ENCODE measurements at places on chromosomes 13 and 19.

GRCh38 chr13:66040506-66040905 is 1189.6 kb downstream of the PCDH9 start:
- DNase-seq, result no peak

GRCh38 chr13:103794526-103794925 is 728.3 kb upstream of the SLC10A2 start:
- DNase-seq, result no peak

DNA sequence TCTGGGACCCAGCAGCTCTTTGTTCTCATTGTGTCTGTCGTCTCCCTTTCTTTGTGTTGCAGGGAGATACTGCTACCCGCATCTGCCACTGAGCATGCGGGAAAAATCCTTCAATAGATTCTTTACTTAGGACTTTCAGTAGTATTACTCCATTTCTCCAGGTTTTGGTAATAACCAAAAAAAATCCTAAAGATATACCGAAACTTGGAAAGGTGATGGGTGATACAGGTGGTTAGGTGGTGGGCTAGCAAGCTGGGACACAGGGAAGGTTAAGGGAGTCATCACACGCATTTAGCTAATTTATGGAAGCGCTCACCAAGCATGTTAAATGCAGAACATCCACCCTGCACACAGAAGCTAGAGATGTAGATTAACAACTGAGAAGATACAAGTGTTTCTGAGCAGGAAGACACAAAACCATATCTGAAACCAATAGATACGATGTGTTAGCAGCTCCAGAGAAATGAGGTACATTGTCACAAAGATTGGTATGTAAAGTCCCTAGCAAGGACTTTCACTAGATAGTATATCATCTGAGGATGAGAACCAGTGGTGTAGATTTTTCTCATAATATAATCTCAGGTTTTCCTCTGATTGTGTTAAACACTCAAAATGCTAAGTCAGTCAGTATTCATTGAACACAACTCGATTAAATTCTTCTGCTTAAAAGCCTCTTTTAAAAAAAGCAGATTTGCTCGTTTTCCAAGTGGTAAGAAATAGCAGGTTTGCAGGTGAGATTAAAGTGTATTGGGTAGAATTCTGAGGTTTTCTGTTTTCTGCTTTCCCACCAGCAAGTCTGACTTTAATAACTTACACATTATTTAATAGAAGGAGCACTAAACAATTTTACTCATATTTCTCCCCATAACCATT is 1.2 kb upstream of the SLAIN1 start:
- DNase-seq, result peak; percentile 37

GRCh38 chr19:19485161-19485997 is 30.0 kb downstream of the TSSK6 start:
- no peak for DNase-seq

- DNase-seq, result no peak
Measured at GRCh38 chr19:42245231-42245630, 2.8 kb upstream of the GSK3A start.

- DNase-seq, result no peak
Measured at GRCh38 chr13:20939662-20940061, 37.1 kb upstream of the XPO4 start.

DNA sequence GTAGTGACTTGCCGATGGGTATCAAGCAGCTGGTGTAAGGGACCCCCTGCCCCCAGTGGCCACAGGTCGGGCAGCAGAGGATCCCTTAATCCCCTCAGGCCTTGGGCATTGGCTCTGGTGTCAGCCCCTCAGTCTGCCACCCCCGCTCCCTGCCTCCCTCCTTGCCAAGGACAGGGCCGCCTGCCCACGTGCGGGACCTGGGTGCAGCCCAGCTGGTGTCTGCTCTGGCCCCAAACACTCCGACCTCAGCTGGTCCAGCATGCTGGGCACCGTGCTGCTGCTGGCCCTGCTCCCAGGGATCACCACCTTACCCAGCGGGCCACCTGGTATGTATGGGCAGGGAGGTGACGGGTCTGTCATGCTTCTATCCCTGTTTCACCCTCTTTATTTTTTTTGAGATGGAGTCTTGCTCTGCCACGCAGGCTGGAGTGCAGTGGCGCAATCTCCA is at the start of gene TGFBR3L:
Gene TGFBR3L, plus strand, starts transcription at position 233 of the 448 bp plus-strand sequence.
- DNase-seq, result no peak

DNA sequence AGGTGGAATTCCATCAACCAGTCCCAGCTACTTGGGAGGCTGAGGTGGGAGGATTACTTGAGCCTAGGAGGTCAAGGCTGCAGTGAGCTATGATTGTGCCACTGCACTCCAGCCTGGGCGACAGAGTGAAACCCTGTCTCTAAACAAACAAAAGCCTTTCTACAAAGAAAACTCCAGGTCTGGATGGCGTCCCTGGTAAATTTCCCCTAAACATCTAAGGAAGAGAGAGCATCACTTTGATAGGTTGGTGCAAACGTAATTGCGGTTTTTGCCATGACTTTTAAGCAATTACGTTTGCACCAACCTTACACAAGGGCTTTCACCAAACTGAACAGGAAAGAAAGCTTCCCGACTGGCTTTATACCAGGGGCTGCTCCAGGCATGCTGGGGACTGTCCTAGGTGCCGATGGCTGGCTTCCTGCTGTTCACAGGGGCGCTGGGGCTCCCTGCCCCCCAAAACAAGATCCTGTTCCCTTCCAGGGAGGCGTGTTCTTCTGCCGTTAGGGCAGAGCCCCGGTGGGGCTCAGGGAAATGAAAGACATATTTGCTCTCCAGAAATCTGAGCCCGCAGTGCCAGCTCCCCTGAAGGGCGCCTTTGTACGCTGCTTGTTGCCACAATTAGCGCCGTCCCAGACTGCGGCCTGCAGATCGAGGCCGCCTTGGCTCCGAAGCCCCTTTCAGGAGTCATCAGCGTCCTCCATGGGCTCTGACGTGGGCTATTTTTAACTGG is 38.7 kb upstream of the KLF2 start:
- no peak for DNase-seq

DNA sequence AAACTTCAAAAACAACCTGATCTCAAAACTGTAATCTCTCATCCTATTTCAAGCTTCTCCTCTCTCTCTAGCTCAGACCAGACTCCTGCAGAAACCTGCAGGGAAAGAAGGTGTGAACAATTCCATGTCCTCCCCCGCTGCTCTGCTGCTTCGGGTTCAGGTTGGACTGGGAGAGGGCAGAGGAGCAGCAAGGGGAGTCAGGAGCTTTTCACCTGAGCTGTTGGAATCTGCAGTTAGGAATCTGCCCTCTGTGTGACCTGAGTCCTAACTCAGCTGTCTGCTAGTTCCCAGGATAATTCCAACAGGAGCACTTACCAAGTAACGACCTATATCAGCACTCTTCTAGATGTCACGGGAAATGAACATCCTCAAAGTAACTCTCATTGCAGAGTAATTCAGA is 118.3 kb downstream of the DNAJC15 start:
- no peak for DNase-seq

GRCh38 chr19:51311351-51312257 is at the start of gene IGLON5:
Gene IGLON5, plus strand, starts transcription at chr19:51311644. Its CDS starts 204 bp downstream, at chr19:51311848.
- no peak for DNase-seq

DNA sequence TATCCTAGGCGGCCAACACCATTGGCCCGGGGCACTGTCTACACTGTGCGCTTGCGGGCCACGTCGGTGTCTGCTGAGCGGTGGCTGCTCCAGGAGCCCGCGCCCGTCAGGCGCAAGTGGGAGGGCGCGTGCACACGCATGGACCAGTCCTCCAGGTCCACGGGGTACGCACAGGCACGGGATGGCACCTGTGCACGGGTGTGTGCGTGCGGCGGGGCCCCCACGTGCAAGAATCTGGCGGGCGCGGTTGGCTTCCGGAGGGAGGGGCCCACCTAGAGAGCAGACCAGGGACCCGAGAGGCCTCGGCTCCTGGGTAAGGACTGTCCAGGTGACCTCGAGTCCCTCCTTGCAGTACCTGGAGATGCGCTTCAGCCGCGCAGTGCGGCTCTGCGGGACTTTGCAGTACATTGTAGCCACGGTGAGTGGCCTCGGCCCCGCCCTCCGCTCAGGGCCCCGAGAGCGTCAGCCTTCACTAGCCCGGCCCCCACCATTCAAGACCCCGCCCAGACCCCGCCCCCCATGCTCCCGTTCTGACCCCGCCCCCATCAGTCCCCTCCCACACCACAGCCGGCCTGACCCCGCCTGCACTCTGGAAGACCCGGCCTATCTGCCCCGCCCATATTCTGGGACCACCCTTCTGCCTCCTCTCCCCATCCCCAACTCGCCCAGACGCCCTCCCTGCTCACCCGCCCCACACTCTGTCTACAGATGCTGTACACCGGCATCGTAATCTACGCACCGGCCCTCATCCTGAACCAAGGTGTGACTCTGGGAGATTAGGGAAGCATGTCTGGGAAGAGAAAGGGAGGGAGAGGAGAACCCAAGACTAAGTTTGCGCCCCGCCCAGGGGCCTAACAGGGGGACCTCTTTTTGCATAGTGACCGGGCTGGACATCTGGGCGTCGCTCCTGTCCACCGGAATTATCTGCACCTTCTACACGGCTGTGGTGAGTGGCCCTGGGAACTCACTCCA is 2.3 kb downstream of the SLC5A5 start:
- DNase-seq, result peak; percentile 74

DNA sequence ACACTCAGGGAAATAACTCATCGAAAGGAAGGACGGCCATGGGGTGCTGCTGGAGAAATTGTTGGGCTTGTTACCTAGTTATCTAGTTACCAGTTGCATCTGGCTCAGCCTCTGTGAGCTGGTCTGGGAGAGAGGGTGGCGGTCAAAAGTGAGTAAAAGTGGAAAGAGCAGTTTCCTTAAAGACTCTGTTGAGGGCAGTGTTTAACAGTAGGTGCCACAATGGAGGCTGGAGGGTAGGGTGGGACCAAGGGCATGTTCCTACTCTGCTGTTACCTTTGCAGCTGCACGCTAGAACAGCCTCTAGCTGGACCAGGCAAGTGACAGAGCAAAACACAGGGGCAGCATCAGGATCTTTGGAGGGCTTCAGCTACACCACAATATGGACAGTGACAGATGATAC is 228.8 kb upstream of the STARD13 start:
- DNase-seq, result no peak

- DNase-seq, result no peak
Measured at GRCh38 chr13:45602183-45603170, 13.1 kb downstream of the ERICH6B start.

DNA sequence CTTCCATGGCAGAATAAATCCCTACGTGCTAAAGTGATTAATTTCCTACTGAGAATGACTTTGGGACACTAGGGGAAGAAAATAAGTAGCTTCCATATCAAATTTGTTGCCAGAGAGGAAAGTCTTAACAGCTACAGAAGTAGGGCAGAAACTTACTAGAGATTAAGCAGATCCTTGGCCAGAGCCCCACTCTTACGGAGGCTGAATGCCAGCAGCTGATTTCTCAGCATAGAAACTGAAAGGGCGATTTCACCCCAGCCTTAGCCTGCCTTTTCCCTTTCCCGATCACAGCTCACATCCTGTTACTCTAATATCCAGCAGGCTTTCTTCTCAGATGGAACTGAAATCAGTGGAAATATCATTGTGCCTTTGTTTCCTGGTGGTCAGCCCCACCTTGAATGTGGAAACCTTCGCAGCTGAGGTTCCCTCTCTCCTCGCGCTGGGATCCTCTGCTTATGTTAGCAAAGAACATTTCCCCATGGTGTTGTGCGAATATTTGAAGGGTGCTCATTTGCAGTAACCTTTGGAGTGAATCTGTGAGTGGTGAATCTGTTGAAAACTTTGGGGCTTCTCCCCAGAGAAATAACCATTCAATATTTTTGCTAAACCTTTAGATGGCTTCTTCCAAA is 8.4 kb downstream of the FAM124A start:
- DNase-seq, result no peak

- DNase-seq, result no peak
Measured at GRCh38 chr13:101486708-101487437, 34.4 kb downstream of the ITGBL1 start.

- peak; percentile 7 for DNase-seq
Measured at GRCh38 chr13:43085545-43085944, 62.2 kb downstream of the DNAJC15 start.
